ENCODE measurements at places on chromosomes 2 and 18.

- no peak for DNase-seq
These were observed 36.9 kb downstream of the TRAK2 start for GRCh38 chr2:201414099-201415023.

DNA sequence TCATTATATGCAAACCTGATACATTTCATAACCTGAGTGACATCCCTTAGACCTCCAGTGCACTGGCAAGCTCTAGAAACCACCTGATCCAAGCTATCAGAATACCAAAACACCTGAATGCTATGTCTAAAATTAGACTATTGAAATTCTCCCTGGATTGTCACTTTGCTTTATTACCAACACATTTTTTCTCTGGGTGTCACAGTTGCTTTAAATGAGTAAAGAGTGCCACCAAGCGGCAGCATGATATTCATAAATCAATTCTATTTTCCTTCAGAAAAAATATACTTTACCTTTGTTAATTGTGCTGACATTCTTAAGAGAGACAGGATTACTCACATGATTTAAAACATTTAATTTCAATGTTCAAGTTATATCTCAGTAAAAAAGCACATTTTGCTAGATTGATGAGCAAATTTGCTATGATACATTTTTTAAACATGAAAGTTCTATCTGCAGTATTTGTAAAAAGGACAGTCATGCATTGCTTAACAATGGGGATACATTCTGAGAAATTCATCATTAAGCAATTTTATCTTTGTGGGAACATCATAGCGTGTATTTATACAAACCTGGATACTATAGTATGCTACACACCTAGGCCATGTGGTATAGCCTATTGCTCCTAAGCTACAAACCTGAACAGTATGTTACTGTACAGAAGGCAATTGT is 338.4 kb upstream of the SLC39A10 start:
- no peak for DNase-seq

GRCh38 chr18:22283116-22283395 is 113.7 kb downstream of the GATA6 start:
- no peak for DNase-seq

DNA sequence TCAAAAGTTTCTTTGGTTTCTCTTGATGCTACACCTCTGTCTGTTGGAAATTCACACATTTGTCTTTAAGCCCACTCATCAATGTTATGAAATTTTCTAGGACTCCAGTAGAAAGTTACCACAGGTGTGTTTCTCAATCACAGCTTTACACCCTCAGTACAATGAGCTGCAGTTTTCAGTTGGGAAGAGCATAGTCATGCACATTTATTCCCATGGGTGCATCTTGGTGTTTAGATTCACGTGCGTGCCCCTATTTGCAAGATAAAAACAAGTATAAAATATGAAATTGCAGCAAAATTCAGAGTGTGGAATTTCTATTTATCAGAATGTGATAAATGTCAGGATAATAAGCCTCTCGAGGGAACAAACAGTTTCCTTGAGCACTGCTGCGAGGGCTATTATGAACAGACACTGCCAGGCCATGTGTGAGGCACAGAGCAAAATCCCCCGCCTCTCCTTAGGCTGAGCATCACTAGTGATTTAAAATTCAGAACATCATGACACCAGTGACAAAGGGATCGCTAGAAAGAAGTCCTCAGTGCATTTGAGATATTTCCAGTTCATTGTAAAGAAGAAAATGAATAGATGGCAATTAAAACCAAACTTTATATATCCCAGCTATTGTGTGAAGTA is 512.2 kb upstream of the TCF4 start:
- no peak for DNase-seq

All from activated CD8-positive, alpha-beta memory T cell treated with anti-CD3 and anti-CD28 coated beads for 1 hour (primary cell).